Psoas muscle (tissue), 8 donors: ENCODE measurements at places on chromosomes 6 and 20. TPM values are rescaled to one million over a fixed set of nuclear protein-coding genes. Genes with fewer than 3 reads are reported as not detected.

The SNAI1 gene
- 3.0 TPM for total RNA-seq

The SIRPB1 gene
- 3.6 TPM for total RNA-seq

The IL17F gene
- not detected for total RNA-seq

The SLPI gene
- 204 TPM for total RNA-seq

- DNase-seq, result no peak
- H3K4me1 ChIP-seq, result no peaks in the 10 kb centered on the region
- H3K36me3 ChIP-seq, result no peaks in the 10 kb centered on the region
These were observed 698.4 kb downstream of the TENT5A start for GRCh38 chr6:81054036-81054435.

DNA sequence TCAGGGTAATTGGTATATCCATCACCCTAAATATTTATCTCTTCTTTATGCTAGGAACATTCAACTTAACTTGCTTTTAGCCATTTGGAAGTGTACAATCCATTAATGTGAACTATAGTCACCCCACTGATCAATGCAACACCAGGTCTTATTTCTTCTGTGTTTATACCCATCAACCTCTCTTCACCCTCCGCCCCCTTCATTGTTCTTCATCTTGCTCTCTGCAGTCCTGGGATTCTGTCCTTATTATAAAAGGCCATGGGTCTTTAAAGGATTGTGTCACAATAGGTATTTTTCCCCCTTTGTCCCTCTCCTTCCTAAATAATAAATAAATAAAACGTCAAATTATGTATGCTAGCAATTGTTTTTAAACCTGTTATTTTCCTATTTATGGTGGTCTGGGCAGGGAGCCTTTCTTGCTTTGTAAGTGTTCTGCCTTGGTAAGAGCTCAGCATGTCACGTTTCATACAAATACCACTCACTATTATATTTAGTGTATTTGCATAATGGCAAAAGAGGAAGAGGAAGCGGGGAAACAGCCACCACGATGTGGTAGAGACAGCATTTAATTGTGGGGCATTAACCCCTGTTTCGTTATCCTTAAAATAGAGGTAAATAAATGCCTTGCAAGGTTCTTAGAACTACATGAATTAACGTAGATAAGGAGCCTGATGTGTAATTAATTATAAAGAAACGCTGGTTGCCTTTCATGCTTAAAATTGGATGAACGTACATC, 1.9 kb downstream of the ABRACL start:
- H3K27ac ChIP-seq, result no peak overlapping the region
- H3K27me3 ChIP-seq, result no peaks in the 10 kb centered on the region
- no peaks in the 10 kb centered on the region for H3K36me3 ChIP-seq
- peak overlapping the region; percentile 92 for H3K4me3 ChIP-seq

GRCh38 chr6:73898599-73898998, 202.6 kb downstream of the CD109 start:
- H3K36me3 ChIP-seq, result no peaks in the 10 kb centered on the region
- no peaks in the 10 kb centered on the region for H3K4me1 ChIP-seq
- no peak overlapping the region for H3K27ac ChIP-seq
- H3K4me3 ChIP-seq, result no peak overlapping the region
- no peak for DNase-seq
- no peaks in the 10 kb centered on the region for H3K27me3 ChIP-seq

DNA sequence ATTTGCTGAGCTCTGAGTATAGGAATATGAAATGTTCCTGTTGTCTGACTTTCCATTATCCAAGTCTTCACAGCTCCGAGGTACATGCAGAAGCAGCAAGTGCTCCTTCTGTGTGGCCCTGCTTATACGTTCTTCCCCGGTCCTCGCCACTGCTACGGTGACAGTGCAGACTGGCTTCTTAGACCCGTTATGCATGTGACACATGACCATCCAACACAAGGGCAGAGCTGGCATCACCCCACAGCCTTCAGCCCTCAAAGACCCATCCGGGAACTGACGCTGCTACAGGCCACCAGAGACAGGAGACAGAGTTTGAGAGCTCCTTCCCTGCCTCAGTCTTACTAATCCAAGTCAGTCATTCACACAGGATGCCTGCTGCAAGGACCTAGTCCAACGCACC, 70.4 kb downstream of the TRAM2 start:
- no peaks in the 10 kb centered on the region for H3K36me3 ChIP-seq
- DNase-seq, result no peak
- H3K4me1 ChIP-seq, result peaks cover 29% of the 10 kb centered on the region
- H3K27ac ChIP-seq, result no peak overlapping the region
- H3K4me3 ChIP-seq, result no peak overlapping the region
